ENCODE measurements at places on chromosomes 1 and 21.

DNA sequence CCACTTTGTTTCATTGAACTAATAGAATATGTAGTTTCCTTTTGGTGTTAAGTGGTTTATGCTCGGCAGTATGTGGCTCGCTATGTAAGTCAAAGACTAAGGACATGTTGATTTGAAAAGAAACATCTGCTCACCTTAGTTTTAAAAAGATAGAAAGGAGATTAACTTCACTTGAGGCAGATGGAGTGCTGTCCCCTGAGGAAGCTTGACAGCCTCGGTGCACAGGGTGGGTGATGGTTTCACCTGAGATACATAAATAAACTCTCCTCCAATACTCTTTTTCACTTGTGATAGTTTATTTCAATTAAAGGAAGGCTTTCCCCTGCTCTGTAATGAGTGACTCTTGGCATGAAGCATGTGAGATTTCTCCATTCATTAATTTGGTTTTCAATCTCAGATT, 70.8 kb upstream of the FMN2 start:
- no peak for DNase-seq

DNA sequence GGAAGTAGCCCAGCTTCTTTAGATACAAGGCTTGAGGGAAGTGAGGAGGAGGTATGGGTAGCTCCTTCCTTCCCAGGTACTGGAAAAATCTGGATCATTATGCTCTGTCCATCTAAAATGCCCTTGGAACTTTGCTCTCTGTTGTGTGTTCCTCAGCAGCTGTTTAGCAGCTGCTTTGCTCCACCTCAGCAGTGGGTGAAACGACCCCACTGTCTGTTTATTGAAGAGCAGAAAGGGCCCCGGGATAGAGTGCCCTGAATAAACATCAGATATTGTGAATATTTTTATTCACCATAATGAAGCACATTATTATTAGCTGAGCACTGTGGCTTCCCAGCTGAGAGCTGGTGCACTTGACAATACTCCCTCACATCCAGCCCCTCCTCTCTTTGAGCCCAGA, 237.9 kb downstream of the PBX1 start:
- no peak for DNase-seq

GRCh38 chr1:191396622-191397021, 761.6 kb upstream of the RGS18 start:
- DNase-seq: no peak

DNA sequence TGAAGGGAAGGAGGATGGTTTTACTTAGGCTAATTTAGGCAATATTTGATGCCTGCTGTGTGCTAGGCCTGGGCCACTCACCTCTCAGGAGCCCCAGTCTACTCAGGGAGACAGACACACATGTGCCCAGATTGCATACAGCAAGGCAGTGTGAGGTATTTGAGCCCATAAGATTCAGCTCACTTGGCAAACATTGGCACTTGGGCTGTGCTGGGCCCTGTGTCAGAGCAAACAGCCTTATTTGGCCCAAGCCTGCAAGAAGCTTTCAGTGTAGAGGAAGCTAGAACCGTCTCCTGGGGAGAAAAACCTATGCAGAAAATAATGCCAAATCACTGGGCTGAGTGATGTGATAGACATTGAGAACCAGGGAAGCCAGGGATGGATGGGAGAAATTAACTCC, 3.9 kb upstream of the SYNC start:
- no peak for DNase-seq

- DNase-seq: no peak
Measured at GRCh38 chr1:246591504-246591903, 25.2 kb downstream of the CNST start.

GRCh38 chr1:210692796-210693195, 364.1 kb downstream of the HHAT start:
- no peak for DNase-seq

- no peak for DNase-seq
Measured at GRCh38 chr1:150165622-150166612, 16.2 kb downstream of the PLEKHO1 start.

GRCh38 chr1:32758795-32759430, 56.3 kb upstream of the SYNC start:
- no peak for DNase-seq
